ENCODE measurements at places on chromosomes 16 and 17.

DNA sequence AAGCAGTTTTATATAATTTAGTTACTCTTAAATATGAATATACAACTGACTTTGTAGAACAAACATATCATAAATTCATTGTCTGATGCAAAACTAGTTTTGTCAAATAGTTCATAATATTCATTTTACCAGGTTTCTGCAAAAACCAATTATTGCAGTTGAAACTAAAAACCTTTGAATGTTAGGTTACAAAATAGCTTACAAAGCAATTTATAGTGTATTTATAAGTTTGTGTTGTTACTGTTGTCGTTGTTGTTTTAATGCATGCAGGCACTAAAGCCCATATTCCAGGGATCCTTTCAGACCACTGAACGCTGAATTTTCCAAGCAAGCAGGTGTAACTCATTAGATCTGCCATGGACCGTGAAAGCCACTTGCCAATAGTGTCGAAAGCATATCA, 427.6 kb downstream of the ZFHX3 start:
- no peak for DNase-seq

DNA sequence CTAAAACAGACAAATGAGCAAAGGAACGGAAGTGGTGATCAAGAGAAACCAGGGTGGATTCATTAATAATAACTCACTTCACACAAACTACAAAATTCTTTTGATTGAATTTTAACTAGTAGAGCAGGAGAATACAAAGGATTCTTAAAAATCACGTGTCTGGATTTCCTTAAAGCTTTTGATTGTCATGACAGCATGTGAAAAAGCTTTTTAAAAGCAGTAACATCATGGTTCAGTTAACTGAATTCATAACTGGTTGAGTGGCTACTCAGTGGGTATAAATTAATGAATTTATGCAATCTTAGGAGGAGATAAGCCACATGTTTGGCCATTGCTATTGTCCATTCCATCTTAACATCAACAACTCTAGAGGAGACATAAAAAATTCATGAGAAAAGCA, 333.2 kb downstream of the SLC39A11 start:
- DNase-seq: no peak

DNA sequence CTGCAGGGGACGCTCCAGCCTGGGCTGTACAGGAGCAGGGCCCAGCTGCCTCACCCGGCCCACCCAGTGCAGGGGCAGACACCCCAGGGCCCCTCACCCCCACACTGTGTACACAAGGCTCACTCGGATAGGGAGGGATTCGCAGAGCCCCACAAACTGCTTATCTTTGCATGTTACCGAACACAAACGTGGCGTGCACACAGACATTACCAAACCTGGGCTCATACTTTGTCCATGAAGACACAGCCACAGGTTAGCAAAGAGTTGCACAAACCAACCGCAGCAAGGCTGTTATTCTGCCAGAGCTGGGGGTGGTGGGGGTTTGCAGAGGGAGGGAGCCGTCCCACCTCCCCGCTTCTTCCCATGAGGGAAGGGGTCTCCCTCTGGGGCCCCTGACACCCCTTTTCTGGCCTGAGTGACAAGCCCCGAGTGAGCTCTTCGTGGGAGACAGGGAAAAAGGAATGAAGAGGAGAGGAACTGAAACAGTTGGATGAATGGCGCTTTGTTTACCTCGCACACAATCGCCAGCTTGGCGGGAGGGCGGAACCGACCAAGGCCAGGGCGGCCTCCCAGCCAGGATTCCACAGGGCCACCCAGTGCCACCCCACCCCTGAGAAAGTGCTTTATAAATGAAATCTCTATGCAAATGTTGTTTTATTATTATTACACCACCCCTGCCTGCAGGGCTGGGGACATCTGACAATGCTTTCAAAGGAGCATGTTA, 434 bp upstream of the CPSF4L start:
- DNase-seq: peak; percentile 67

- DNase-seq: no peak
Measured at GRCh38 chr17:29143894-29144293, 36.3 kb downstream of the MYO18A start.

- no peak for DNase-seq
Measured at GRCh38 chr17:75109046-75109406, 743 bp upstream of the ARMC7 start.

- no peak for DNase-seq
Measured at GRCh38 chr17:38874505-38875400, 4.9 kb downstream of the LASP1 start.

All from SIG-M5 (cell line).